Inflammatory macrophage treated with lipopolysaccharide for 4 hours (primary cell): ENCODE measurements at places on chromosomes 6 and 20.

GRCh38 chr20:24764027-24764793 is 184.9 kb upstream of the CST7 start:
- no peak for DNase-seq

DNA sequence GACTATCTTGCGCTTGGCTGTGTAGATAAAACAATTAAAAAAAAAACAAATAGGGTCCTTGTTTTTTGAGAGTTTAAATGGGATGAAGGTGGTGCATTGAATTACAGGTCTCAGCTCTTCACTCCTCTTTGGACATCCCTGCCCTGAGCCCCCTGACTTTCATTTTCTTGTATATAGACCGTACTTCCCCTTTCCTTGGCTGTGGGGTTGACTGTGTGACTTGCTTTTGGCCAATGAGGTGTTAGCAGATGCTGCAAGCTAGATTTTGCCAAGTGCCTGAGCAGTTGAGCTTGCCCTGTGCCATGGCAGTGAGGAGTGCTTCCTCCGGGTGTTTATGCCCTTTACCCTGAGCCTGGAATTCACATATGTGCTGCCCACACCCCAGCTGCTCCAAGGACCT is 386.1 kb upstream of the ZFP64 start:
- DNase-seq: no peak

DNA sequence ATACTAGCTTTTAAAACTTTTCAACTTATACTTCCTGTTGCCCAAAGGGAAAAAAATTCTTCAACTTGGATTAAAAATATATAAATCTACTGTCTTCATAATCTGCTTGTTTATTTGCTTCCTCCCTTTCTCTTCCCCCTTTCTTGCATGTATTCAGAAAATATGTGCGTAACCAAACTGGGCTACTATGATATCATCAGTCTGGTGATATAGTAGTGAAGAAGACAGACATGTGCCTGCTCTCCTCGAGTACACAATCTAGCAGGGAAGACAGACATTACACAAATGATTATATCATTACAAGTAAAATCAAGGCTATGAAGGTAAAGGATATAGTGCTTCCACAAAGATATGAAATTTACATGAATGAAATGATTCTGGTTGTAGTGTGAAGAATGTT is 31.0 kb downstream of the IBTK start:
- DNase-seq: peak; percentile 91

DNA sequence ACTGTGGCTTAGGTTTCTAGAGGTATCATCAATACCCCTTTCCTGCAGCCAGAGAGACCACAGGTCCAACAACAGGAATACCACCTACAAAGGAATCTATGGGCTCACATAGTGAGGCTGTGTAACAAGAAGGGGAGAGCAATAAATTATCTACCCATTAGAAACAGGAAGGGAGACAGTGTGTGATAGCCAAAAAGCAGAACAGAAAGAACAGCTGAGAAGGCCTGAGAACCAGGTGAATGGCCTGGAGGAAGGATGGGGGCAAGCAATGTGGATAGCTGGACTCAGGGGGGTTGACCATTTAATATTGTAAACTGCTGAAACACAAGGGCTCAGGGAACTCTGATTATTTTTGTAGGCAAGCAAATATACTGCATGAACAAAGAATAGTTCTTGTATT is 628.2 kb downstream of the COL12A1 start:
- no peak for DNase-seq

GRCh38 chr6:10460096-10460495 is 45.2 kb upstream of the TFAP2A start:
- peak; percentile 15 for DNase-seq

DNA sequence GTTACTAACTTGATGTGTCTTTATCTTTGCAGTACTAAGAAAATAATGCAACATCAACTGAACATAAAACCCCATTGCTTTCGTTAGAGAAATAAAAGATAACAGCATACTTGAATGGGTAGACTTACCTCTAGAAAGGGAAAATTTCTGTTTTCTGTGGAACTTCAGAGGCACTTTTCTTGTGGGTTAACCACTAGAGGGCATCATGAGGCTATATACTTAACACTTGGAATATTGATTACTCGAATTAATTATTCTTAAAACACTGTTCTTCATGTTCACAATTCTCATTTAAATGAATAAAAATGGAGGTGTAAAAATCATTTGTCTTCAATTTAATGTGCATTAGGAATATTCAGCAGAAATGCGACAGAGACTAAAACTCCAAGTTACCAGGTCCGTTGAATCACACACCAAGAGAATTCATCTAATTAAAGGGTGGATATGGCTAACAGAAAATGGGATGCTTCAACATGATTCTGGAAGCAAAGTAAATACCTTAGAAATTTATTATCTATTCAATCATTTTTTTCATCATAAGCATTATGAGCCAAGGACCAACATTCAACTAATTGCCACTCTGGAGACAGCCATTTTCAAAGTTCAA is 330.8 kb upstream of the PREP start:
- DNase-seq: peak; percentile 63

DNA sequence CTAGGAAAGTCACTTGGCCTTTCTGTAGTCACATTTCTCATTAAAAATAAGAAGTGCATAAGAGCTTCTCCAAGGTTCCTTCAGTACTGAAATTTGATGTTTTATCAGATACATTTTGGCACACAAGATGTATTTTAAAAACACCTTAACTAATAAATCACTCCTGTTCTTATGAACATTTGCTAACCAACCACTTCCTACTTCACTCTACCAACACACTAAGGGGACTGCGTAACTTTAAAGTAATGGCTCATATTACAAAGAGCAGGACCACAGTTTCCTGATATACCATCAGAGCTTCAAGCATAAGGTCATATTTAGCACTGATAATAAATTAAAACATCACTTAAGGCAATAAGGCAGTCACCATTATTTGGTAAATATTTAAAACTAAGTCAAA is 104.4 kb downstream of the RALGAPA2 start:
- no peak for DNase-seq

DNA sequence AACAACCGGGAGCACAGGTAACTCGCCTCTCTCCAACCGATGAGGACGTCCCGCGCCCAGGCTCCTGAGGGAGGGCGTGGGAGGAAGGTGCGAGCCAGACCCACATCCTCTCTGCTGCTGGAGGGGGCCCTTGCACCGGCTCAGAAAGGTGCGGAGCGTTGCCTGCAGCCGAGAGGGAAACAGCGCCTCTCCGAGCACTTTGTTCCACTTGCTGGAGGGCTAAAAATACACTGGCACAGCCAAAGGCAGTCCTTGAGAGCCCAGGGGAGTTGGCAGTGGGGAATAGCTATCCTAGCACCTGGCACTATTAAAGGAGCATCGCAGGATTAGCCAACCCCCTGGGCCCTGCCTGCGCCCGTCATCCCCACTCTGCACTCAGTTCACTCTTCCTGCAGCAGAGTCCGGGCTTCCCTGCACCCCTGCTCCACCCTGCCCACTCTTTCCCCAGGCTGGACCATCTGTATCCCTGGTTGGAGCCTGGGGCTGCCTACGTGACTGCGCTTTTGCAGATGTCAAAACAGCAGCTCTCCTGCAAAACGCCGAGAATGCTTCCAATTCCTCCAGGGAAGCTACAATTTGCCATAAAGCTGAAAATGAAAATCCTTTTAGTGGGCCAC is 108.9 kb downstream of the SNX5 start:
- no peak for DNase-seq

DNA sequence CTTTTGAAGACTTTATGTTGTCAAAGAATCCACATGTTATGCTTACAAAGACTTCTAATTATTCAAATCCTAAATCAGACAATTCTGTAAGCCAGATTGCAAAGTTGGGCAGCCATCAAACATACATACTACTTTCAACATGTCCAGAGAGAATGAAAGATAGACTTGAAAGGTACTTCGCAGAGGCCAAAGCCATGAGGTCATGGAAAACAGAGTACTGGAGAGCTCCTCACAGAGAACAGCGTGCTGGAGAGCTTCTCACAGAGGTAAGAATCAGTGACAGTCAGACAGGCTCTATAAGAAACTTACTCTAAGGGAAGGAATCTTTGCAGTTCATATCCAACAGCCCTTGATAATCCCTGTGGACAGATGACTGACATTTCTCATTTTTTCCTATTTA is 400.2 kb downstream of the GJA1 start:
- no peak for DNase-seq

DNA sequence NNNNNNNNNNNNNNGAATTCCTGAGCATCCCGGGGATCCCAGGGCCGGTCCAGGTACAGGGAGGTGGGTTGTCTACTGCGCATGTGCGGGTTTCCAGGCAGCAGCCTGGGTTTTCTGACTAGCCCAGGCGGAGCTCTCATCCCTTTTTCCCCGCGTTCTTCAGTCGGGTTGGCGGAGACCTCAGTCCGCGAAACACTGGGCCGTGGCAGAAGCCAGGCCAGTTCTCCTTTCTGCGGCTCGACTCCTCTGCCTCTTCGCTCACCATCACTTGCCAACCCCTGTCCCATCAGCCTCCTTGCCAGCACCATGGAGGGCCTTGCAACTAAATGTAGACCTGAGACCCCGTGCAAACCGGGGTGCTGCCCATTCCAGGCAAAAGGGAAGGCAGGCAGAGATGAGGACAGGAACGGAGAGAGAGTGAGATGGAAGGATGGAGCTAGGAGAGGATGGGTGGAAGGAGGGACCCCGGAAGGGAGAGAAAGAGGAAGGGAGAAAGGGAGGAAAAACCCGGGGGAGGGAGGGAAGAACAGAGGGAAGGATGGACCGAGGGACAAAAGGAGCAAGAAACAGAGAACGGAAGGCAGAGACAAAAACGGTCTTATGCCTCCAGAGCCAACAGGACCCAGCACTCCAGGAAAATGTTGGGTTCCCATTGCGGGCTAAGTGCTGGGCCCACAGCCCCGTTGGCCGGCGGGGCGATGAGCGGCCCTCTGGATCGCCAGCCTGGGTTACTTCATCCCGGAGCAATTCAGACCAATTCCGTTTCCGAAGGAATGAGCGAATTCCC is 445.4 kb upstream of the DEFB115 start:
- peak; percentile 74 for DNase-seq

DNA sequence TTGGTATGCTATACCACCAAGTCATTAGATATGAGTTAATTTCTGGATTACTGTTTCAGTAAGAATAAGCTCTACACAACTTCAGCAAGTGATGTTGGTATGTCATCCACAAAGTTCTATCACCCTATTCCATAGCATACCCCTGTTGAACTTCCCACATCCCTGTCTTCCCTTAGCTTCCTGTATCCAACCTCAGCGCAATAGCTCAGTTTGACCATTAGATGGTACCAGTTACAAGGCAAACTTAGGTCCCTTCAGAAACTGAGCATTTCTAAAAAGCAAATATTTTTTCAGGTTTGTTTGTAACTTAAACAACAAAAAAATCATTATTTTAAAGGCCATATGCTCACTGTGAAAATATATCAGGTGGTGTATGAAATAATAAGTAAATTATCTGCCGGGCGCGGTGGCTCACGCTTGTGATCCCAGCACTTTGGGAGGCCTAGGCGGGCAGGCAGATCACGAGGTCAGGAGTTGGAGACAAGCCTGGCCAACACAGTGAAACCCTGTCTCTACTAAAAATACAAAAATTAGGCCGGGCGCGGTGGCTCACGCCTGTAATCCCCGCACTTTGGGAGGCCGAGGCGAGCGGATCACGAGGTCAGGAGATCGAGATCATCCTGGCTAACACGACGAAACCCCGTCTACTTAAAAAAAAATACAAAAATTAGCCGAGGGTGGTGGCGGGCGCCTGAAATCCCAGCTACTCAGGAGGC is 8.8 kb upstream of the MOG start:
- DNase-seq: peak; percentile 57

DNA sequence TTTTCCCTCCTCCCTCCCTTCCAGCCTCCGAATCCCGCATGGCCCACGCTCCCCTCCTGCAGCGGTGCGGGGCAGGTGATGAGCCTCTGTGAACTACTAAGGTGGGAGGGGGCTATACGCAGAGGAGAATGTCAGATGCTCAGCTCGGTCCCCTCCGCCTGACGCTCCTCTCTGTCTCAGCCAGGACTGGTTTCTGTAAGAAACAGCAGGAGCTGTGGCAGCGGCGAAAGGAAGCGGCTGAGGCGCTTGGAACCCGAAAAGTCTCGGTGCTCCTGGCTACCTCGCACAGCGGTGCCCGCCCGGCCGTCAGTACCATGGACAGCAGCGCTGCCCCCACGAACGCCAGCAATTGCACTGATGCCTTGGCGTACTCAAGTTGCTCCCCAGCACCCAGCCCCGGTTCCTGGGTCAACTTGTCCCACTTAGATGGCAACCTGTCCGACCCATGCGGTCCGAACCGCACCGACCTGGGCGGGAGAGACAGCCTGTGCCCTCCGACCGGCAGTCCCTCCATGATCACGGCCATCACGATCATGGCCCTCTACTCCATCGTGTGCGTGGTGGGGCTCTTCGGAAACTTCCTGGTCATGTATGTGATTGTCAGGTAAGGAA is at the start of gene OPRM1:
TSS of gene OPRM1 (plus strand) at position 10 of the 612 bp plus-strand sequence. CDS start at position 315, 305 bp downstream.
- peak; percentile 21 for DNase-seq

- DNase-seq: no peak
These were observed 275.0 kb upstream of the BMP2 start for GRCh38 chr20:6492271-6493055.

GRCh38 chr6:105884426-105884825 is 201.7 kb upstream of the PRDM1 start:
- DNase-seq: no peak
